Stimulated activated CD8-positive, alpha-beta memory T cell treated with anti-CD3 and anti-CD28 coated beads, Interleukin-4, amount 100 ng/mL, for 1 hour (primary cell): ENCODE measurements at places on chromosomes 5 and 9.

GRCh38 chr9:75010570-75010969 is 17.5 kb downstream of the CARNMT1 start:
- no peak for DNase-seq

DNA sequence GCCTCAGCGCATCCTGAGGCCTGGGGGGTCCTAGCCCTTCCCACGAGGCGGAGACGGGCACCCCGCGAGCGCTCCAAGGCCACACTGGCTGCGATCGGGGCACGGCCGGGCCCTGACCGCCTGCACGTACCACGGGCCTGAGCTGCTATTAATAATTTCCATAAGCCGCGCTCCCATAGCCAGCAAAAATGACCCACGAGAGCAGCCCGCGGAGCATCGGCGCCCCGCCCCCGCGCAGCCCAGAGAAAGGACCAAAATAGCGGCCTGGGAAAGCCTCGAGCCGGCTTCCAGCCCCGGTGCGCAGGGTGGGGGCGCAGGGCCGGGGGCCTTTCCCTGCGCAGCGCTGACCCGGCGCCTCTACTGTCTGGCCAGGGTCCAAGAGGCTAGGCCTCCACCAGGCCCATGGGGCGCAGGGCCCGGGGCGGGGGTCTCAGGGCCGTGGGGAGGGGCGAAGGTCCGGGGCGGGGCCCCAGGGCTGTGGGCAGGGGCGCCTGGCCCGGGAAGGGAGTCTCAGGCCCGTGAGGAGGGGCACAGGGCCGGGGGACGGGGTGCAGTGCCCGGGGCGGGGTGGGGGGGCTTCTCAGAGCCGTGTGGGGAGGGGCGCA is 54.4 kb downstream of the EXD3 start:
- DNase-seq = no peak

GRCh38 chr5:124524552-124525232 is 221.7 kb downstream of the ZNF608 start:
- DNase-seq = no peak

DNA sequence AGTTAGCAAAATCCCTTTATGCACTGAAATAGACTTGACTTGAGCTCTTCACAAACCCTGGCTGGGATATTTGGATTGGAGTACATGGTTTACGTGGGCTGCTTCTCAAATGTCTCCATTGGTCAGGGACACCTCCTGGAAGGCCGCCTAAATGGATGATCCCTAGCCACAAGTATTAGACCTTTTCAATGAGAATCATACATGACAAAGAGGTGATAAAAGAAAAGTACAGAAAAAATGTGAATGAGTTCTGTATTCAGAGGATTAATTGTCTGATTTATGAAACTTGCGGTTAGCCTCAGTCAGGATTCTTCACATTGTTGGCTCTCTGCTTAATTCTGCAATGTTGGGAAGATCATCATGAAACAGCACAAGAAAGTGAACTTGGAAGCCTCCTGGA is 752.8 kb upstream of the ADAMTS16 start:
- DNase-seq = no peak

DNA sequence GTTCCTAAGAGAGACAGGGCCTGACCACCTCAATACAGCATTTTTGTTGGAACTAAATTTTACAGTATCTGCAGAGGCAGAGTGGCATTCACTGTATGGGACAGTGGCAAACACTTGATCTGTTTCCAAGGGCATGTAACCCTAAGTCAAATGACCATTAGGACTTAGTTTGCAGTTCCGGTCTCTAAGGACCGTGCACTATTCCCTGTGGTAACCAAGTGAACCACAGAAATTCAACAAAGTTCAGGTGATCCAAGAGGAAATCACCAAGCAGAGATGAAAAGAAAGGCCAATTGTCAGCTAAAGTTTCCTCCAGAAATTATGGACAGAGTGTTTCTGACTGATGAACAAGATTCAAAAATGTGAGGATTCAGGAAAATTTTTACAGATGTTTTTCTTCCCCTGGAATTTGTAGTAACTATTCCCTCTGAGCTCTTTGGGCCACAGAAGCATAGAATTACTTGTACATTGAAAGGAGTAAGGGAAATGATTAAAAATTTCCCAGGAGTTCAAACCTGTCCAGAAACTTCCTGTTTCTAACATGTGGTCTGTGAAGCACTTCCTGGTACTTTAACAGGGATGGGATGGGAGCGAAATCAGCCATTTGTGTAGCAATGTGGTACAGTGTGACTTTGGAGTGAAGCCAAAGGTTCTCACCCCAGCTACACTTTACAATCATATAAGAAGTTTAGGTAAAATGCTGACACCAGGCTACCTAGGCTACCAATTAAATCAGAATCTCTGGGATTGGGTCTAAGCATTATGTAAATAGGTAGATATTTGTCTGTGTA is 266.1 kb upstream of the MAP3K1 start:
- DNase-seq = no peak

DNA sequence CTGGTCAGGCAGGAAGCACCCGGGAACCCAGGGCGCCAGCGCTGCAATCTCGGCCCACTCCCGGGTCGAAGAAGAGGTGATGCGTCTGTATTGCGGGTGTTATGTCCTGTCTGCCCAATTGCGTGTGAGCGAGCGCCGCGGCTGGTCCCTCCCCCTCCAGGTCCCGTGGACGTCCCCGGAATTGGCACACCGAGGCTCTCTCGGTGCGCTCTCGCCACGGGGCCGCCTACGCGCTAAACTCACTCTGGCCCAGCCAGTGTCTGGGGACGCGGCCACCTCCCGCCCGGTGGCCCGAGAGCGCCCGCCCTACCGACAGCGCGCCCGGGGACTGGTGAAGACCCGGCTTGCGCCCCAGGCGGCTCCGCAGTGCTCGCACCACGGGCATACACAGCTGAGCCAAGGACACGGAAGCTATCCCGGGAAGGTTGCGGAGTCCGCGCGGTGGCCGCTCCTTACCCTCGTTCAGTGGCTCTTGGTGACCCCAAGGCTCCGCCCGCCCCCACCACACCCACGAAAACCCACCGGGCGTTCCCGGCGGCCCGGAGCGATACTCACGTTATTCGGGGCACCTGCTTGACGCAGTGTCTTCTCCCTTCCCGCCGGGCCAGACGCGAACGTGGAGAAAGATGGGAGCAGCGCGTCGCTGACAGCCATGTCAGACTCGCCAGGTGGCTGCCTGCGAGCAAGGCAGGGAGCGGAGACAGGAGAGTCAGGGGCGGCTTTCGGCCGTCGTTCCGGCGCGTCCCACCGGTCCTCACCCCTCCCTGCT is 1.0 kb downstream of the KLF4 start:
- DNase-seq = no peak

DNA sequence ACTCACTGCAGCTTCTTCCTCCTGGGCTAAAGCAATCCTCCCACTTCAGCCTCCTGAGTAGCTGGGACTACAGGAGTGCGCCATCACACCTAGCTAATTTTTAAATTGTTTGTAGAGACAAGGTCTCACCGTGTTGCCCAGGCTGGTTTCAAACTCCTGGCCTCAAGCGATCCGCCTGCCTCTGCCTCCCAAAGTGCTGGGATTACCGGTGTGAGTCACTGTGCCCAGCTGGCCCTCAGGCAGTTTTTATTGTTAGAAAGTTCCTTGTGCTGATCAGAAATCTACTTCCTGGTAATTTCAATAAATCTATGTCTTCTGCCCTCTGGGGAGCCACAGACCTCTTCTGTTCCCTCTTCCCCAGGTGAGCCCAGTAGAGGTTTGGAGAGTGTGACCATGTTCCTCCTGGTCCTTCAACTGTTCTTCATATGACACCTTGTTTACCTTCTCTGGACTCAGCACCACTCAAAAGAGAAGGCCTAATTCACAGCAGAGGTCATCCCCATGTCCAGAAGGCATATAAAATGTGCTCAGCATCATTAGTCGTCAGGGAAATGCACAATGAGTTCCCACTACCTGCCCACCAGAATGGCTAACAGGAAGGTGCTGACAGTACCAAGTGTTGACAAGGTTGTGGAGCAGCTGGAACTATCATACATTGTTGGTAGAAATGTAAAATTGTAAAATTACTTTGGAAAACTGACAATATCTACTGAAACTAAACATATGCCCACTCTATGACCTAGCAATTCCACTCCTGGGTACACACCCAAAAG is 10.4 kb downstream of the TMOD1 start:
- no peak for DNase-seq

DNA sequence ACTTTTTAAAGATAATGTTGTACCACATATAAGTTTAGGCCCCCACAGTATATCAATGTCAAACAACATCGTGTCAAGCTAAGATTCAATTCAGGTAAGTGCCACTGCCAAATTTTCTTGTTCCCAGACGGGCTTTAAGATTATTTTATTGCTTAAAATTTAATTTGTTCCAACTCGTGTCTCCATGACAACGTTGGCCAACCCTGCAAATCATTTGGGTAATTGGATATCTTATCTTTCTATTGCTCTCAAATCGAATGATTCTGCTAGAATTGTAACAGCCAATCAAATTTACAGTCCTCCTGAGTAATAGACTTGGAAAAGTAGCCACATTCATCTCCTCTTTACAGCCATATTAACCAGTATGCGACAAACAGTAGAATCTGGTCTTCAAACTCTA is 19.5 kb downstream of the TLE1 start:
- DNase-seq = no peak

GRCh38 chr9:135330685-135331590 is 148.6 kb upstream of the PPP1R26 start:
- DNase-seq = no peak

DNA sequence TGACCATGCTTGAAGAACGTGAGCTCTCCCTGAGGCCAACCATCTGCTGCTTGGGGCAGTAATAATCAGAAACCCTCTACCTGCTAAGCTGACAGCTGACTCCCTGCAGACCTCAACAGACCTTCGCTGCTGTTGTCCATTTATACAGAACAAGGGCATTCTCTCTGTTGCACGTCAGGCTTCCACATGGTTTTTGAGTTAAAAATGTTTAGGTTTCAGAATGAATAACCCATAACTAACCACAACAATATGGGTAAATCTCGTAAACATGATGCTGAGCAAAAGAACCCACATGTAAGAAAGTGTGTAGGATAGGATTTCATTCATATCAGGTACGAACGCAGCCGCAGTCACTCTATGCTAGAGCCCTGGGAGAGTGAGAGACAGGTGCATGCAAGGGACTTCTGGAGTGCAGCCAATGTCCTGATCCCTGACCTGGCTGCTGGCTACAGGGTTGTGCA is 348.5 kb downstream of the MED10 start:
- no peak for DNase-seq

DNA sequence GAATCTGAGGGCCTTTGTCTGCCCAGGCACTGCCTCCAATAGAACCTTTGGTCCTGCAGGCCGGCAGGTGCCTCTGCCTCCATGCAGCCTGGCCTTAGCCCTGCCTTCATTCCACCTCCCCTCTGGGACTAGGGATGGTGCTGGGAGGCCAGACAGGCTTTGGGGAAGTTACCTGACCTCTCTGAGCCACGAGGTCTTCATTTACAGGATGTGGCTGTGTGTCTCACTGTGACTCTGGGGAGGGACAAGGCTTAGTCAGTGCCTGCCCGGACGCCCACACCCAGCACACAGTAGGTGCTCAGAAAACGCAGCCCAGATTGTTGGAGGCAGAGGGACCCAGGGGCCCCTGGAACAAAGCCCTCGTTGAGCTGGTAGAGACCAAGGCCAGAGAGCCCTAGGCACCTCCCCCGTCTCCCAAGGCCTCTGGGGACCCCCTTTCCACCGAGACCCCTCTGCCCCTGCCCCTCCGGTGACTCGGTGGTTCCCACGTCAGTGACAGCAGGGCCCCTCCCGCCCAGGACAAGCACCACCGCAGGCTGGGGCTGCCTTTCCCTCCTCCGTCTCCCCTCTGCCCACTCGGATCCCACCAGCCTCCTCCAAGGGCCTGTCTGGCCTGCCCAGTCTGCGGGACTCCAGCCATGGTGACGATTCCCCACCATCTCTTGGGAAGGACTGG is 46.9 kb upstream of the EGFL7 start:
- no peak for DNase-seq

DNA sequence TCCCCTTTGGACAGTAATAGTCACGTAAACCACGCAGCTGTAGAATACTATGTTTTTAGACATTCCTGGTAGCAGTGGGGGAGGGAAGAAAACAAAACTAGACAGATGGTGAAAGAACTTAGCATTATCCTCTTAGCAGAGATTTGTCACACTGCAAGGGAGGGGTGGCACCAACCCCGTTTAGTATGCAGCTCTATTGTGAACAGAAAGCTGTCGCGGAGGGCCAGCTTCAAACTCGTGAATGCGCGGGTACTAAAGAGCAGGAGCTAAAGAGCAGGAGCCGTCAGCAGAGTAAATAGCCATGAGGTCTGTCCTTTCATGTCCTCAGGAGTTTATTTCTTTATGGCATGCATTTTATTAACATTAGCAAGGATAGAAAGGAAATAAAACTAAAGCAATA is 141.9 kb upstream of the SLC12A2 start:
- no peak for DNase-seq

- DNase-seq = no peak
Observed at GRCh38 chr9:71662082-71662481, 106.2 kb downstream of the CEMIP2 start.

- DNase-seq = no peak
Observed at GRCh38 chr9:16118043-16118442, 565.2 kb downstream of the CCDC171 start.

DNA sequence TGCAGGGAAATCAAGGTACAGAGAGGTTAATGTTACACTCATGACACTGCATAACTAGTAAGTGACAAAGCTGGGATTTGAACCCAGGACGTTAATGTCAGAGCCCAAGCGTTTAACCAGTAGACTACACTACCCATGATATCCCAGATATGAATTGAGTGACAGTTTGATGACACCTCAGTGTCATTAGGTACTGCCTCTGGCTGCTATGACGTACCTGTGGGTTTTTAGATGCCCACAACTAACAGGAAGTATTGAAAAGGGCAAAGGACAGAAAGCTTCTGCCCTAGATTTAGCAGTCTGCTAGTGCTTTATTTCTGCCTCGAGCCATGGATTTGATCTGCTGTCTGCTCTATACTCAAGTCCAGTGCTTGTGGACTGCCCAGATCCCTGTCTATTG is 56.2 kb downstream of the GLRA1 start:
- DNase-seq = no peak

GRCh38 chr9:99867968-99868367 is 38.5 kb upstream of the STX17 start:
- DNase-seq = no peak

DNA sequence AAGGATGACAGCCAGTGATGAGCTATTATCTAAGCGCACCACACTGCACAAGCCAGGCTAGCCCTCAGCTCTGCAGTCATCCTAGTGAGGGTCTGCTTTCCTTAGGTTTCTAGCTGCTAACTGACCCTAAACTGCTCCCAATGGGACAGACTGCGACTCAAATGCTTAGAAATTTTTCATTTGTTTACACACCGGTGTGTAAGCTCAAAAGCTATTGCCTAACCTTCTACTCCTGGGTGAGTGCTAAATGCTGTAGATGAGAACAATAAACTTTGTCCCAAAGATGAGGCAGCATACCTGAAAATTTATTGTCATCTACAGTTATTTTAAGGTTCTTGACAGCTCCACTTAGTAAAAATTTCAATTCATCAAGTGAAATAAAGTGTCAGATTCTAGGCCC is 311.4 kb downstream of the TMEM167A start:
- no peak for DNase-seq

GRCh38 chr5:146007270-146007669 is 70.9 kb downstream of the SH3RF2 start:
- no peak for DNase-seq

- no peak for DNase-seq
Observed at GRCh38 chr5:41010572-41010971, 60.6 kb downstream of the MROH2B start.

DNA sequence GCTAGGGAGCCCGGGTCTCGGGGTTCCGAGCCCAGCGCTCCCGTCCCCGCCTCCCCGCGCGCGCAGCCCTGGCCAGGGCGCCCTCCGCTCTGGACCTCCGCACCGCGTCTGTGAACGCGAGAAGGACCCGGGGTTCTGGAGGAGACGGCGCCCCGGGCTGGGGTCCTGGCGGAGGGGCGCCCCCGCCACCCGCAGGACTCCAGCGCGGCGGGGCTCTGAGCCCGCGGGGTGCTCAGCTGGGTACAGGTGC is 431 bp downstream of the TMOD1 start:
- no peak for DNase-seq
